Kidney (tissue), 22 donors: ENCODE measurements at places on chromosomes 5 and 9. TPM values are rescaled to one million over a fixed set of nuclear protein-coding genes. Genes with fewer than 3 reads are reported as not detected.

PLAC8L1 gene
- total RNA-seq = not detected

NNT gene
- total RNA-seq = 101 TPM

SV2C gene
- total RNA-seq = 0.13 TPM

HNRNPK gene
- 483 TPM for total RNA-seq

CDK9 gene
- 93.5 TPM for total RNA-seq

NRG2 gene
- 1.9 TPM for total RNA-seq

TAS2R1 gene
- total RNA-seq = not detected

AHRR gene
- total RNA-seq = 1.7 TPM

C7 gene
- total RNA-seq = 849 TPM

VLDLR gene
- 24.2 TPM for total RNA-seq

N4BP3 gene
- 5.6 TPM for total RNA-seq

ACTBL2 gene
- total RNA-seq = 0.13 TPM

CDC20B gene
- not detected for total RNA-seq
